ENCODE measurements at places on chromosomes 5 and 9.
A peak's percentile ranks its signal among the peaks of the same experiment; 100 is the strongest.

DNA sequence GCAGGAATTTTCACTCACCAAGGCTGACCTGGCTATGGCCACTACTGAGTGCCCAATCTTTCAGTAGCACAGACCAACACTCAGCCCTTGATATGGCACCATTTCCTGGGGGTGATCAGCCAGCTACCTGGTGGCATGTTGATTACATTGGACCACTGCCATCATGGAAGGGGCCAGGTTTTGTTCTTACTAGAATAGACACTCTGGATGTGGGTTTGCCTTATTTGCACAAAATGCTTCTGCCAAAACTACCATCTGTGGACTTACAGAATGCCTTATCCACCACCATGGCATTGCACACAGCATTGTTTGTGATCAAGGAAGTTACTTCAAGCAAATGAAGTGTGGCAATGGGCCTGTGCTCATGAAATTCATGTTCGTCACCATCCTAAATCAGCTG lies 69.7 kb upstream of the SH3GL2 start:
- no peak for DNase-seq

DNA sequence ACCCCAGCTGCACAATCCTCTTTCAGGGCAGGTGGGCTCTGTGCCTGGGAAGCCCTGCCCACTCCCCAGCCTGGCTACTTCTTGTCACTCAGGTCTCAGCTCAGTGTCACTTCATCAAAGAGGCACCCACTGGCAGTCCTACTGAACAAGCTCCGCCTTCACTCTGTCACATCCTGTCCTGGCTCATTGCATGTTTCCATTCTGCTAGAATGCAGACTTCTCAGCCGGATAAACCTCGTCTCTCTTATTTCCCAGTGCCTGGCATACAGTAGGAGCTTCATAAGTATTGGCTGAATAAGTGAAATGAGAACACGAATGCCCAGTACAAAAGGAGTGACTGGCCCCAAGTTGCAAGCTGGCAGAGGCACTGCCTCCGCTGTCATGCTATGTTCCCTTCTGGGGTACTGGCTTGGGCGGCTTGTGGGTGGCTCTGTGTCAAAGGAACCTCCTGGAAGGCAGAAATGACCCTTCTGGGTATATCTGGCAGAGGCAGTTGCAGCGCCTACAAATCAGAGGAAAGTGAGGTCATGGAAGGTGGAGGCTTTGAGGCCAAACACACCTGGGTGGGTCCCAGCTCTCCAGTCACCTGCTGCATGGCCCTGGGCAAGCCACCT lies 98.3 kb upstream of the PHYKPL start:
- no peak for DNase-seq

DNA sequence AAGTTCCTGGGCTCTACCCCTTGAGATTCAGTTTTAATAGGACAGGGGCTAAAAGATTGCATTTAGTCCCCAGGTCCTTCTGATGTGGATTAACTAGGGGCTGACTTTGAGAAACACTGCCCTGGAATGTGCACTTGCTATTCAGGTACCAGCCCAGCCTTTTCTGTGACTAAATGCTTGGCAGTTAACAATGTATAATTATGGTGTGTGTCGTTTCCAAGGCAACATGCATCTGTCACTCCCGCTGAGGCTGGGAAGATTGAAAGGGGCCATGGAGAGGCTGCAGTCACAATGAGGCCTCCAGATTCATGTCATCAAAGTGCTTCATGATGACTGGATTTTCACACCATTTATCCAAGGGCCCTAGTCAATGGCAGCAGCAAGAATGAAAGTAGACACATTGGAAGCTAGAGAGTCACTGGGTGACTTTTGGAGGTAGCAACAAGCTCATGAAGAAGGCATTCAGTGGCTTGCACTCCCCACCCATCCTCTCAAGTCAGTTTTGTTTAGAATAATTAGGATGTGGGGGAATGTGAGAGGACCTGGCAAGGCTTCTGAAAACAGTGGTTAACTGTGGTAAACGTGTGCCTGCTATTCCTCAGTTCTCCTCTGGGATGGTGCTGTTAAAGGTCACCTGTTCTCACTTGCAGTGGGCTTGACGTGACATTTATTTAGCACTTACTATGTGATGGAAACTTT lies 28.3 kb downstream of the RAI14 start:
- peak; percentile 21 for DNase-seq

- DNase-seq, result no peak
Observed at GRCh38 chr9:35079041-35079425, 709 bp downstream of the FANCG start.

DNA sequence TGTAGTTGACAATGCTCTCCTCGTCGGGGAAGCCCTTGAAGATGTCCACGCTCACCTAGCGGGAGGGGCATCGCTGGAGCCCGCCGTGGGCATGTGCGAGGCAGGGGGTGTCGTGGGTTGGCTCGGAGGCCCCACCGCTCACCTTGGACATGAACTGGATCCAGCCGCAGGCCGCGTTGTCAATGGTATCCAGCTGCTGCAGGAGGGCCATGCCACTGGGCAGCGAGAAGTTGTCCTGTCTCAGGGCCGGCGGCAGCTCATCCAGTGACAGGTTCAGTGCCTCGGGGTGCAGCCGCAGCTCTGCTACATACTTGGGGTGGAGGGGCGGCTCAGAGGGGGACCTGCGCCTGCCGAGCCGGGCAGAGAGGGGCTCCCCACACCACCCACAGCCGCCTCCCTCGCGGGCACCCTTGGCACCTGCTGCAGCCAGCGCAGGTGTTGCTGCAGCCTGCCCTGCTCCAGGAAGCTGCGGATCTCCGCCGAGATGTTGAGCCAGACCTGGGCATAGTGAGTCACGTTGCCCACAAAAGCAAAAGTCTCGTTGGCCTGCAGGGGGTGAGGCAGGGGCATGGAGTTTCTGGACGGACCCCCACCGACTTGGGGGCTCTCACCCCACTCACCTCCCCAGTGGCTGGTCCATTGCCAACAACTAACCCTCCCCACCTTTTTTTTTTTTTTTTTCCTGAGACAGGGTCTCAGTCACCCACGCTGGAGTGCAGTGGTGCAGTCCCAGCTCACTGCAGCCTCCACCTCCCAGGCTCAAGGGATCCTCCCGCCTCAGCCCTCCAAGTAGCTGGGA lies 9.1 kb downstream of the ABCA2 start:
- DNase-seq, result no peak

DNA sequence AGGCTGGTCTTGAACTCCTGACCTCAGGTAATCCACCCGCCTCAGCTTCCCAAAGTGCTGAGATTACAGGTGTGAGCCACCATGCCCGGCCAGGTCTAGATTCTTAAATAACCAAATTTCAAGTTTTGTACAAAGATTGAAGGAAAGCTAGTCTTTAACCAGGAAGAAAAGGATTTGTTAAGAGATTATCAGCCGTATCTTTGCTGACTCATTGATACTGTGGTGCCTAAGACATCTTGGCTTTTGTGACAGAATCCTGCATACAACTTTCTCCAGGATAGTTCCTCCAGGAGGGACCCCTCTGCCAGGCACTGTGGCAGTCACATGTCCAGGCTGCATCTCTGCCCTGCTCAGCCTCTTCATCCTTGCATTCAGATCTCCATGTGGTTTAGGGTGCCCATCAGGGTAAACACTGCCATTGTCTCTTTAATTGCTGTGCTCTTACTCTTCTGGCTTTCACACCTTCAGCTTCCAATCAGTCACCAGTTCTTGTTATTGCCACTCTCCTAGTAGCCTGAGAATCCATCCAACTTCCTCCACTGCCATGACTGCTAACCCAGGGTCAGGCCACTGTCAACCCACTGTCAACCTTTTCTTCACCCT lies 10.0 kb downstream of the MAP3K1 start:
- no peak for DNase-seq

GRCh38 chr5:148740966-148741742 lies 85.3 kb upstream of the ADRB2 start:
- DNase-seq, result peak; percentile 66

- no peak for DNase-seq
Observed at GRCh38 chr5:128091579-128091978, 8.0 kb downstream of the SLC12A2 start.

Measured in AG20443 (cell line).